ENCODE measurements at places on chromosomes 2 and 18.

GRCh38 chr2:76839826-76840225, 682.4 kb downstream of the LRRTM4 start:
- DNase-seq: no peak

- DNase-seq: peak; percentile 44
Observed at GRCh38 chr2:39913648-39914461, 134.8 kb upstream of the THUMPD2 start.

DNA sequence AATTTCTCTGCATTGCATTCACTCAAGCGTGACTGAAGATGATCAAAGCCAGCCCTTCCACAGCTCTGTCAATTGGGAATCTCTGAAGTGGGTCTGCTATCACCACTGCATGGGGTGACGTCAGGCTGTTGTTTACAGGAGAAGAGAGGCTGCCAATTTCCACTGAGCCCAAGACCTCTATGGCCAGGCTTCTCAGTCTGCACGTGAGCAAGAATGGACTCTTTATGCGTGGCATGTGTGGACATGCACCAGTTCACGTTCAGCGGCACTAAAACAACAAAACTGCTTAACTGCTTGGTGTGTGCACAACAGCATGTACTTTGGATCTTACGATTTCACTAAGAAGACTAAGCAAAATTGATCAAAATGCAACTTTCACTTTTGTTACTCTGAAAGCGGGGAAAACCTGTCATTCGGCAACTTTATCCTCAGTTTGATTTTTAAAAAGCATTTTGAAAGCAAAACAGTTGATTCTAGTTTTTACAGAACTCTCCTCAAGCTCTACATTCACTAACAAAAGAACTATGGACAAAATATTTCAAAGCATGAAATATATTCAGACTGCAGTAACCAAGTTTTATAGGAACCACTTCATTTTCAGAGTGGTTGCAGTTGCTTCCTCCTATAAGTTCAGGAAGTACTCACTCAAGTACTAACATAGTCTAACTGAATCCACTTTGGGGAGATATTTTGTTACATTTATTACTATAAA, 77.0 kb upstream of the SERTAD2 start:
- DNase-seq: no peak

GRCh38 chr2:172279813-172280212, 147.6 kb upstream of the ITGA6 start:
- no peak for DNase-seq

GRCh38 chr2:59561281-59561680, 992.2 kb downstream of the BCL11A start:
- DNase-seq: no peak

DNA sequence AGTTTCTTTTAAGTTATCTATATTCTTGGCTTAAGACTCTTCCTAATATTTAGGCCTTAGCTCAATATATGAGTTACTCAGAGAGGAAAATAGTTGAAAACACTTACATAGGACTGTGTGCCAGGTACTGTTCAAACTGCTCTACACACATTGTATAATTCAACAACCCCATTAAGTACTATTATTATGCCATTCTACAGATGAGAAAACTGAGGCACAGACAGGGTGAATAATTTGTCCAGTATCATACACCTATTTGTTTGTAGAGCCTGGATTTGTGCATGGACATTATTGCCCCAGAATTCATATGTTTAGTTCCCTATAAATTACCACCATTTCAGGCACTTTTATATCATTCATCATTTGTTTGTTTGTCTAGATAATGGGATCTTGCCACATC, 17.7 kb upstream of the GAD1 start:
- DNase-seq: no peak

GRCh38 chr2:151189125-151189524, 72.5 kb downstream of the RBM43 start:
- DNase-seq: no peak

DNA sequence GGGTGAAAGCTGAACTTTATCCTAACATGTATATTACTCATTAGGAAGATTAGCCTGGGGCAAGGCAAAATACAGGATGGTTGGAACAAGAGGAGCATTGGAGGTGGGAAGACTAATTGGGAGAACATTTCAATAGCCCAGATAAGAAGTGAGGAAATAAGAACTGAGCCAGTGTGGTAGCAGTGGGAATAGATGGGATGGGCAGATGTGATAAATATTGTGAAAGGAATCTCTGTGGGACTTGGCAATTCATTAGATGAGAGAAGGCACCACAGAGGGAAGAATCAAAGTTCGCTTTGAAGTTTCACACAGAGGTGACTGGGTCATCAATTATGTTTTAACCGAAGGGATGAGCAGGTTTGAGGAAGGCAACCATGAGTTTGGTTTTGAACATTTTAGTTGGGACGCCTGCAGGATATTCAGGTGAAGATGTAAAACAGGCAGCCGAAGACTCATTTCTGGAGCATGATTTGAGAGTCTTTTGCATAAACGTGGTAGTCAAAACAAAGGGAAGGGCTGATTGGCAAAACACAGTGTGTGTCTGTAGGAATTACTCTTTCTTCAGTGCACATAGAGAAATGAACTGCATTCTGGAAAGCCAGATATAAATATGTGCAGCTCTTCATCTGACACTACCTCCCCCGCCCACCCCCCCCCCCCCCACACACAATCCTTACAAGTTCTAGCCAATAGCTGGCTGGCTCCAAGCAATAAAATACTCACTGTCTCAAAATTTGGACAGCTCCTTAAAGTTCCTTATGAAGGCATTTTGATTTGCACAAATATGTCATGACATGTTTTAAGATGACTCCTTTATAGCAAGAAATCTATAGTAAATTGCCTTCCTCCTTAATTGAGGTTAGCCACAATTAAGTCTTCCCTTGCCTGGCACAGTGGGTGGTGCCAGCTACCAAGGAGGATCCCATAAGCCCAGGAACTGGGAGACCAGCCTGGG, 1.9 kb upstream of the SLC1A4 start:
- no peak for DNase-seq

GRCh38 chr2:27765621-27766286, 5.8 kb upstream of the MRPL33 start:
- no peak for DNase-seq

- no peak for DNase-seq
Observed at GRCh38 chr2:173231465-173231864, 123.2 kb upstream of the CDCA7 start.

DNA sequence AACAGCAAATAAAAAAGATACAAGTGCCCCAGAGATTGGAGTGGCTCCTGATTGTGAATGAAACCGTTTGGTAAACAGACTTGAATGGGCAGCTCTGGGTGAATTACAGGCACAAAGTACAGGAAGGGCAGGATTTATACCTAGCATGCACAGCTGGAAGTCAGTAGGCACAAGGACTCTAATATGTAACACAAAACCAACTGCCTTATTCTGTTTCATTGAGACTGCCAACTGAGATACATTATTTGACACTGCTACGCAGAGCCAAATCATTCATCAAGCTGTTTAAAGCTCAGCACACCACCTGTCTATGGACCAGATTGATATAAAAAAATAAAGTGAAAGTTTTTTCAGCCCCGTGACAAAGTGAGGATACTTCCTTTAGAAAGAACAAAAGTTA, 541.2 kb downstream of the NUP35 start:
- peak; percentile 99 for DNase-seq

GRCh38 chr2:192073878-192074277, 120.9 kb downstream of the TMEFF2 start:
- DNase-seq: no peak

GRCh38 chr2:169232551-169233154, 129.7 kb downstream of the LRP2 start:
- no peak for DNase-seq

DNA sequence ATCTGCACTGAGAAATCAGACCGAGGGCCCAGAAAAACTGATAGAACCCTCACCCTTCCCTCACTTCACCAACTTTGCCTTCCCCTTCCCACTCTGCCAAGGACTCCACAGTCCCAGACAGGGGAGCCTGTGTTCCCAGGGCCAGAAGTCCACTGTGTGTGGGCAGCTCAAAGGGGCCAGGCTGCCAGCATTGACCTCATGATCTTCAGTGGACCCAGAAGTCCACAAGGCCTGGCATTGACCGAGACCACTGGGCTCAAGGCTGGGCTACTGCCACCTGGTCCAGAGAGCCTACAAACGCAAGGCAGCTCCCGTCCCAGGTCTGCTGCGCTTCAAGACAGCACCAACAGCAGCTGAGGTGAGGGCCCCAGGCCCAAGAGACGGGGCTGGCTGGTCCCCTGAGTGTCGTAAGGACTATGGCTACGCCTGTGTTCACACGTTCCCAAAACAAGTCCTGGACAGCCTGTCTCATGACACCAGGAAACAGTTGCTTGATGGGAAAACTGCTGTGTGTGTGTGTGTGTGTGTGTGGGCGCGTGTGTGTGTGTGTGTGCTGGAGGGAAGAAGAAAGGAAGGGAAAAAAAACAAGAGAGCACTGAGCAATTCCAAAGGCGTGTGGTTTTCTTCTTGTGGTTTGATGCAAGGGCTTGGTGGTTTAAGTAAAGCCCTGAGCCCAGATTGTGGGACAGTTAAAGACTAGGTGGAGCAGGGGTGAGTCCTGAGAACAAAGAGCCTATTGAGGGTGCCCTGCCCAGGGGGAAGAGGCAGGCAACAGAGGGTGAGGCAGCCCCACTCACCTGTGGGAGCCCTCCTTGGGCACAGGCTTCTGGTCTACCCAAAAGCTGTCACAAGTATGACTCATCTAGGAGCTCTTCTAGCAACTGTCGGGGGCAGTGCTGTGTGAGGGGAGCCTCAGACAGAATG, 46.6 kb upstream of the ZBTB7C start:
- DNase-seq: no peak

DNA sequence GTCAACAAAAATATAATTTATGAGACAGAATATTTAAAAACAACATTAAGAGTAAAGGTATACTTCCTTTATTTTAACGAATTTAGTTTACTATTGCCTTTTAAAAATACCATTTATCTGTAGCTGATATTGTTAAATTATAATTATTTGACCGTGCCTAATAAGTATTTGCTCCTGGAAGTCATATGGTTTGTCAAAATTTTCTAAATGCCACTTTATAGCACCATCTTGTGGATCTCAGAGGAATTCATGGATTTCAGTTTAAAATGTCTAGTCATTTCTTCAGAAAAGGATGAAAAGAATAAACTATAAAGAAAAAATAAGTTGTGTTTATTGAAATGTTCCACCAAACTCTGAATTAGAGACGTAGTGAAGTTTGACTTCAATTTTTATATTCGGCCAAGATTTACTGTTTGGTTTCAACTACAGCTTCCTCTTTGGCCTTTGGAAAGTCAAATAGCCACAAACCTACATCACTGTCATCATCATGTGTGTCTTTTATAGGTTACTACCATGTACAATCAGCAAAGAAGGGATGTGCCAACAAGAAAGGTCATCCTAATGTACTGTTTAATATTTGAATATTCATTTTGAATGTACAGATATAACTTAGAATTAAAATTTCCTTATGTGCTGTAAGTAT, 10.3 kb upstream of the FTCDNL1 start:
- DNase-seq: peak; percentile 43

DNA sequence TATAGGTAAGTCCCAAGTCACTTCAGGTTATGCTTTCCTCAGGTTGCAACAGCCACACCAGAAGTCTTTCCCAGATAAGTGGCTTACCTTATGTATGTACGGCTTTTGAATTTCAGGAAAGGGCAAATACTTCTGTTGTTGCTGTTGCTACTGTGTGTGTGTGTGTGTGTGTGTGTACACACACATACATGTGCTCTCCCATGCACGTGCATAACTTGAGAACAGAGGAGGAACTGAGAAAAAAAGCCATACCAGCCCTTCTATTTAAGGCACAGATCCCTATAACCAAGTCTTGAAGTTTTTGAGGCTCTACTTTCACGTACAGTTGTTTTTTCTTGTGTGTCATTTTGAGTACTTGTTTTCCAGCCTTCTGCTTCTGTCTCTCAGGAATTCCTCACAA, 62.4 kb downstream of the WDPCP start:
- no peak for DNase-seq

GRCh38 chr2:195659982-195660890, 3.2 kb downstream of the SLC39A10 start:
- DNase-seq: peak; percentile 26

DNA sequence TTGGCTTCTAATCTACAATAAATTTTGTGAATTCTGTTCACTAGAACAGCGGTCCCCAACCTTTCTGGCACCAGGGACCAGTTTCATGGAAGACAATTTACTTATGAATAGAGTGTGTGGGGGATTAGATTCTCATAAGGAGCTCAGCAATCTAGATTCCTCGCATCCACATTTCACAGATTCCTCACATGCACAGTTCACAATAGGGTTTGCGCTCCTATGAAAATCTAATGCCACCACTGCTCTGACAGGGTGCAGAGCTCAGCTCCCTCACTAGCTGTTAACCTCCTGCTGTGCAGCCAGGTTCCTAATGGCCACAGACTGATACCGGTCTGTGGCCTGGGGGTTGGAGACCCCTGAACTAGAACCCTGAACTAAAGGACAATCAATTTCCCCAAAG, 1568.6 kb upstream of the NXPH2 start:
- DNase-seq: no peak

- DNase-seq: no peak
Observed at GRCh38 chr2:160465406-160465805, 28.2 kb downstream of the RBMS1 start.

GRCh38 chr2:50535256-50535655, 496.7 kb downstream of the NRXN1 start:
- no peak for DNase-seq

- no peak for DNase-seq
Observed at GRCh38 chr2:120845277-120845676, 109.6 kb downstream of the GLI2 start.

GRCh38 chr2:156457523-156458517, 21.6 kb downstream of the GPD2 start:
- DNase-seq: no peak

GRCh38 chr2:162245781-162246180, 2.5 kb upstream of the FAP start:
- DNase-seq: no peak

DNA sequence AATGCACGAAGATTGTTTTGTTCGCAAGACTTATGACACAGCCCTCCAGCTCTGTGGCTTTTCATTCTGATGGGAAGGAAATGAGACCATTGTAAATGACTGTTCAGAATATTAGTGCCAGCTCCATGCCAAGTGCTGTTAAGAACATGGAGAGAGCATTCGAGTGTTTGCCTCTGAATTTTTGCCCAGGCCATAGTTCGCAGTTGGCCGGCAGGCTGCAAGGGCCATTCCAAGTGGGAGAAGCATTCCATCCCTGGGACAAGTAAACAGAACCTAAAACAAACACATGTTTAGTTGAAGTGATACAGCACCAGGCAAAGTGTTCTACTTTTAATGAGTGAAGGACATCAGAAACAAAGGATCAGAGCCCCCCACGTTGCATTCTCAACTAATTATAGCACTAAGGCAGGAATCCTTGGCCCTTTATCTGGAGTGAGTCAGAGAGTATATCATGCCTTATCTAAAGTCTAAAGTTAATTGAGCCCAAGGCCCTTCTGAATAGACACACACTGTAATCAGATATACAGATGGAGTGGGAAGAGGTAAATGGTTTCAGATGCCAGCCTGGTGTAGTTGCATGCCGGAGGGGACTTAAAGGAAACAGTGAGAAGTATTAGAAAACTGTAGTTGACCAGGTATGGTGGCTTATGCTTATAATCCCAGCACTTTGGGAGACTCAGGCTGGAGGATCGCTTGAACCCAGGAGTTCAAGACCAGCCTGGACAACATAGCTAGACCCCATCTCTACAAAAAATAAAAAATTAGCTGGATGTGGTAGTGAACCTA, 53.3 kb downstream of the NEDD4L start:
- no peak for DNase-seq

GRCh38 chr2:229888031-229888430, 33.8 kb downstream of the TRIP12 start:
- DNase-seq: no peak
